HEK293T (cell line): ENCODE measurements at places on chromosomes 2 and 18.

- DNase-seq: no peak
Observed at GRCh38 chr18:58080451-58080850, 36.4 kb downstream of the NEDD4L start.

GRCh38 chr2:147438882-147439281 lies 405.9 kb upstream of the ACVR2A start:
- no peak for DNase-seq

DNA sequence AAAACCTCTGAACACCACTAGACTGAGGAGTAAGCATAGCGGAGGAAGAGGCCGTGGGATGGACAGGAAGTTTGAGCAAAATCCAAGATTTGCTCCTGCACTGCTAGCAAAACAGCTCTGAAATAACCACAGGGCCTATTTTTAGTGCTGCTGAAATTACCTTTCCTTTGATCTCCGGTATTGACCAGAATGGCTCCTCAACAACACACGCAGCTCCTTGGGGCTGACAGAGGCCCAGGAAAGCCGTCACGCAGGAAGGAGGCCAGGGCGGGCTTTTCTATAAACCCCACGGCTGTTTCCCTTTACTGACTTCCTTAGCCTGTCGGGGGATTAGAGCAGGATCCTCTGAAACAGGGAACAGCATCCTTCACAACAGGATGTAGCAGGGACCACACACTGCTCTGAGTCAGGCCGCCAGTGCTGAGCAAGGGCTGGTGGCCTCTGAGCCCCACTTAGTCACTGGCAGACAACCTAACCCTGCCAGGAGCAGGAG lies 80.8 kb upstream of the LCLAT1 start:
- no peak for DNase-seq

- DNase-seq: no peak
Observed at GRCh38 chr18:25962176-25962575, 128.2 kb downstream of the SS18 start.

DNA sequence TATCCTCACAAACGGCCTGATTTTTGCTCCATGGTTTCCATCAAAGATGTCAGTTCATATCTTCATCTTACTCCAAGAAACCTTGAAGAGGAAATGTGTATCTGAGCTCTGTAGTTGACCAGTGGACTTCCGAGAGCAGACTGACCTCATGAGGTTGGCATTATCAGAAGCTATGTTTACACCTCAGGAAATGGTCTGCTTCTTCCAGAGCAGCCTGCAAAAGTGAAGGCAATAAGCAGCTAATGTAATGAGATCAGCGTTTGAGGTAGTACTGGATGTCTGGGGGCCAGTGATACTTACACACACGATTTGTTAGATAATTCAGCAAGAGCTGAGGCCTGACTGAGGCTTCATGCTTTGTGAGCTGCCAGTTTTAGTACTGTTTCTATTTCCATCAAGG lies 189.7 kb downstream of the LRRTM1 start:
- DNase-seq: no peak

DNA sequence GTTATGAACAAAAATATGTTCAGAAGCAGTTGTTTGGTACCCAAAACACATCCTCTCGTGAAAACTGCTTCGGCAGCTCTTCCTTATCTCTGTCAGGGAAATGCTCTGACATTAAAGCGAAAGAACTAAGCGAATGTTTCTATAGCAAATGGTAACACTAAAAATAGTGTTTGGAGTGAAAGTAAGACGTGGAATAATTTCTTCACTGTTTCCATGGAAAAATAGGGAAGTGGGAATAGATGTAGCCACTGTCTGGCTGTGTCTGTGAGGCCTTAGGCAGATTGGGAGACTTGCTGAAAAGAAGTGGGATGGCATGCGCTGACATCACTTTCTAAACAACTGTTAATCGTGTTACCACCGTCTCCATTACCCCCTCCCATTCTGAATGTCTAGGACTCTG lies 11.5 kb upstream of the CRACDL start:
- DNase-seq: no peak

- no peak for DNase-seq
Observed at GRCh38 chr18:34965108-34965507, 76.1 kb upstream of the MAPRE2 start.

DNA sequence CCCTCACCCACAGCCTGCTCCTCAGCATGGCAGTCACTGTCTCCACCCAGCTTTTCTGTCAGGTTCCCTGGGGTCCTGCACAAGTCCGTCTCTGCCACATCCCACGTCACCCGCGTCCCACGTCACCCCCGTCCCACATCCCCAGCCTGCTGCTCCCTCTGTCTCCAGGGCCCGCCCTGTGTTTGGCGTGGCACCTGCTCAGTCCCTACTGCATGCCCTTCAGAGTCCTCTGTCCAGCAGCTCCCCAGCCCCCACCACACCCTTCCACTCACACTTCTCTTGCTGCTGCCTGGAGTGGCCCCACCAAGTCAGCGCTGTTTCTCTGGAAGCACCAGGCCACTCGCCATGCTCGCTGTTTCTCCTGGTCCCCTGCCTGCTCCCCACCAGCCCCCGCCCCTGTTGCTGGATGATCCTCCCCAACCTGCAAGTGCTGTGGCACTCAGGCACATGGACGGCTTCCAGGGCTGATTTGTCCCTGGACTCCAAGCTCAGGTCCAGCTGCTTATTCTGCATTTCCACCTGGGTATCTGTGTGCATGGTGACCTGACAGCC lies 18.8 kb downstream of the ATG4B start:
- DNase-seq: no peak

- DNase-seq: no peak
Observed at GRCh38 chr2:65278531-65278981, 50.9 kb downstream of the ACTR2 start.

- DNase-seq: no peak
Observed at GRCh38 chr18:10247021-10247741, 207.3 kb upstream of the APCDD1 start.

GRCh38 chr2:58686776-58687175 lies 445.7 kb upstream of the FANCL start:
- no peak for DNase-seq

GRCh38 chr2:38381381-38382143 lies 4.5 kb upstream of the ATL2 start:
- no peak for DNase-seq

DNA sequence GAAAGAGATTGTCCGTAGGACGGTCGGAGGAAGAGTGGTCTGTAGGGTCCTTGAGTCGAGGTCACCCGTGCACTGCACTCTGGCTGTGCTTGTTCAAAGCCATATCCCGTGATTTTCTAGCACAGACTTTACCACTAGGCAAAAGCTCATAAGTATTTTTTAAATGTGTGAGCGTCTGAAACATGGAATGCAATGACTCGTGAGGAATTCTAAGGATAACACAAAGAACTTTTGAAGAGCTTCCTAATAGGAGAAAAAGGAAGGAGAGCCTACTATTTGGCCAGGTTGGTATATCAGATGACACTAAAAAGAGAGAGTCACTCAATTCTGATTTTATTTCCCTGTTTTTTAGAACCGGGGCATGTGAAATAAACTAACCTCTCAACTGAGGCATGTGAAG lies 68.3 kb downstream of the CD28 start:
- no peak for DNase-seq

- no peak for DNase-seq
Observed at GRCh38 chr2:237669283-237669627, 41.9 kb downstream of the LRRFIP1 start.

GRCh38 chr2:54558188-54559005 lies 102.3 kb downstream of the SPTBN1 start:
- DNase-seq: peak; percentile 72

- DNase-seq: no peak
Observed at GRCh38 chr2:134758633-134759032, 39.8 kb upstream of the TMEM163 start.

GRCh38 chr18:48543228-48543627 lies 4.4 kb downstream of the CTIF start:
- DNase-seq: no peak

DNA sequence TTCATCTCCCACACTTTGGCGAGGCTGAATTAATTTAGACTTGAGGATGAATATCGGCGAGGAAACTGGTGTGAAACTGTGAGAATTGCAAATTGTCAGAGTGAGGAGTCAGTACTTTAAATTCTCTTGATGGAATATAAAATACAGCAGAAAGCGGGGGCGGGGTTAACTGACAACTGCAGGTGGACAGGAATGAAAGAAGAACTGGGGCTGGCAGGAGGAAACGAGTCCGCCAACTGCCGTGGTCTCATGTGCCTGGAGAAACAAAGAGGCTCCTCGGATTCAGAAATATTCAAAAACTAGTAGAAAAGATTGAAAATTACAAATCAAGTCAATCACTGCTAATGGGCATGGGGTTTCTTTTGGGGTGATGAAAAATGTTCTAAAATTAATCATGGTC lies 44.3 kb downstream of the MOGAT1 start:
- DNase-seq: no peak

DNA sequence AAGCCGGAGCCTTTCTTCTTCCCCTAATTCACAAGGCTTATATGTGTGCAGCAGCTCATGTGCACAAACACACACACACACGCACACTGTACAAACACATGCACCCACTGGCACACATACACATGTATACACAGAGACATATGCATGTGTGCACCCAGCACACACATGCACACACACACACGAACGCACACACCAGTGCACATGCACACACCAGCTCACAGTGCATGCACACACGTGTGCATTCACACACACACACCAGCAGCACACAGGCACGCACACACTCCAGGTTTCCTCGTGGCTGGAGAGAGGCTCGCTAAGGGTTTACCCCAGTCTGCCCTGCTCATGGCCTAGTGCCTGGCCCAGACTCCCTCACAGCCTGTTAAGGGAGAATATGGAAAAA lies 234.0 kb downstream of the EIPR1 start:
- no peak for DNase-seq

DNA sequence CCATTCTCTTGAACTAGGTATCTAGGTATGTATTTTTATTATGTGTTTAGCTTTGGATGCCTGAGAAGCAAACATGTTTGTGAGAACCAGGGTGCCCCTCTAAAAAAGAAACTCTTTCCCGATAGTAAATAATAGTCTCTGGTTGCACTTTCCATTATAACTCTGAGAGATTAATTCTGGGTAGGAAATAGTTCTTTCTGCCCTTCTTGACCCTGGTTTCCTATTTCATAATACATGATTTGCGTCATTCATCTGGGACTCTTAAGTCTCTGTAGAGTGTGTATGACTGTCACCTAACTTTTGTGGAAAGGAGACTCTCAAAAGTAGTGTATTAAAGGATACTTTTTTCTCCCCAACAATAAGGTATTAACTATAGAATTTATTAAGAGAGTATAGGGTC lies 31.5 kb downstream of the ACSL3 start:
- DNase-seq: no peak

GRCh38 chr18:63273222-63273927 lies 46.2 kb downstream of the BCL2 start:
- DNase-seq: no peak

GRCh38 chr2:191411472-191411871 lies 166.3 kb downstream of the MYO1B start:
- DNase-seq: no peak

GRCh38 chr2:119983108-119983507 lies 29.8 kb upstream of the EPB41L5 start:
- DNase-seq: no peak

DNA sequence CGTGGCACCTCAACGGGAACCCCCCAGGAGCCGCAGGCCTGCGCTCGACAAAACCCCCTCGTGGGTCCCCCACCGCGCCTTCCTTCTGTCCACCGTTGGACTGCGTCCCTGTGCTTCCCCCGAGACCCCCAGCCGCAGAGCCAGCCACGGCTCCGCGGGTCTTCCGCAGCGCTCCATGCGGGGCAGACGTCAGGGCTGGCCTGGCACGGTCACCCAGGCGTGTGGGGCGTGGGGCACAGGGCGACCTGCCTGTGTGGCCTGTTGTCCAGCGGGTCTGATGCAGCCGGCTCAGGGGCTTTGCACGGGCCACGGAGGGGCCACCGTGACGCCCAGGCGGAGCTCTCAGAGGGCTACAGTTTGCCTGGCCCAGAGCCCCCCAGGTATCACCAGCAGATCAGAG lies 11.0 kb downstream of the NFATC1 start:
- DNase-seq: no peak

GRCh38 chr2:199962203-199962602 lies 6.8 kb downstream of the MAIP1 start:
- DNase-seq: no peak

DNA sequence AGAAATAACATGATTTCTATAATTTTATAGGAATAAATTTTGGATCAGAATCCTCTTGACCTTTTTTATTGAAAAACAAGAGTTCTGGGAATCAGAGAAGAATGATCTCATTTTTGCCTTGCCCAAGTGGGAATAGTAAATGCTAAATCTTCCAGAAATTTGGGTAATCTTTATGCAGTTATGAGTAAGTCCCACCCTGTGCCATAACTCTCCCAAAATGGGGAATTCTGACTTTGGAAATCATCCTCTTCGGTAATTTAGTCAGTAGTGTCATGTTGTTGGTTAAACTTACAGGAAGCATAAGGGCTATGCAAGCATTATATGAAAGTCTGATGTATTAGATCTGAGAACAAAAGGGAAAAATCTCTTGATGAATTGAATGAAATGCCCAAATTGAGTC lies 20.6 kb upstream of the ARHGAP28 start:
- no peak for DNase-seq

DNA sequence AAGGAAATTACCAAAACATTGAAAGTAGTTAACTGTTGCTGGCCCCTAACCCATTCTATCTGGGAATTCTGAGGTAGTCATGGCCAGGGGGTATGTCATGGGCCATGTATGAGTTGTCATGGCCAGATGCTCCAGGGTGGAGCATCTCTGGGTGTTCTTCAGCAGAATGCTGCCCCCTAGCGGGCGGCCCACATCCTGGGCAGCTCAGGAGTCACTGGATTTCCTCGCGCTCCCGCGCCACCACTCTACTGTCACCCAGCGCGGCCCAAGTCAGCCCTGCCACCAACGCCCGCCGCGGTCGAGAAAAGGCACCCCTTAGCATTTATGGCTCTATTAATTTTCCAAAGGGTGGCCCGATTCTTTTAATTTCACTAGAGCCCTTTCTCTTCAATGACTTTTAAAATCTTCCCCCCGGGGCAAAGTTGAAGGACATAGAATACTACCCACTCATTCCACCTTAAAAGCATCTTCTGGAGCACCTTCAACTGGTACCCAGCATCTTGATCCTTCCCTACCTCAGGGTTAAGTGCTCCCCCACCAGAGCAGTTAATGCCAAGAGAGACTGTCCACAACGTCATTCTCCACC lies 41.6 kb downstream of the PKDCC start:
- peak; percentile 74 for DNase-seq
